Right hindlimb (tissue), 1 donor: ENCODE measurements at places on chromosomes 2 and 18.
A peak's percentile ranks its signal among the peaks of the same experiment; 100 is the strongest.

- DNase-seq = no peak
Measured at GRCh38 chr2:191171286-191171685, 20.5 kb upstream of the STAT4 start.

- DNase-seq = peak; percentile 7
Measured at GRCh38 chr2:23622466-23622865, 237.5 kb downstream of the KLHL29 start.

GRCh38 chr18:23143016-23143814 is 7.9 kb downstream of the CABLES1 start:
- peak; percentile 47 for DNase-seq

- DNase-seq = no peak
Measured at GRCh38 chr2:25374827-25375226, 33.1 kb upstream of the DNMT3A start.

DNA sequence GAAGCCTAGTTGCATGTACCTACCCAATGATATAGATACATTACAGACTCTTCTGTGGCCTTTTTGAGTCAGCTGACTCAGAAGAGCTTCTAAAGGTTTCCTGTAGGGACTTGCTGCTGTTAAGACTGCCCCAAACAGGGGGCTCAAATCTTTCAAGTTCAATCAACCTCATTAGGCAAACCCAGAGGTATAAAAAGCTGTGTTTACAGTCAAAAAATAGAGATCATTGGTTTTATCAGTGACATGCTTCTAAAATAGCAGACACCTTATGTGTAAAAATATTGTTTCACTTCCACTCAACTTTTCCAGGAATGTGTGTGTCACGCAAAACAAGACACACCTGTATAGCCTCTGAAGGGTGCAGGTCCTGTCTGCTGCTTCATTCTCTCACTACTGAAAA is 624.3 kb upstream of the FANCL start:
- no peak for DNase-seq

DNA sequence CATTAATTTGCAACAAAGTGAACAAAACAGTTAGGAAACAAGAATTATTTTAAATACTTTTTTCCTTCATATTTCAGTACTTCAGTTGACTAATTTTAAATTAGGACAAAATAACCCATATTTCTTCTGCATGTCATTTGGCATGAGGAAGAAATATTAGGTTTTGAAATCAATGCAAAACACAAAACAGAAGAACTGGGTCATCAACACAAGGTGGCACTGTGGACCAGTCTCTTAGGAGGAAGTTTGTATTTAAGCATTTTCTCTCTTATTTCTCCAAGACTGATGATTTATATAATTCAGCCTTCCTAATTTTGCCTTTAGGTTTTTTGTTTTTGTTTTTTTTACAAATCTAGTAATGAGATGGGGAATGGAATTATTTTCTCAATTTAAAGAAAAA is 352.8 kb upstream of the KCNH7 start:
- no peak for DNase-seq

- no peak for DNase-seq
Measured at GRCh38 chr2:151020411-151020810, 241.3 kb downstream of the RBM43 start.

GRCh38 chr2:68837861-68838341 is 33.3 kb downstream of the BMP10 start:
- no peak for DNase-seq

- DNase-seq = no peak
Measured at GRCh38 chr2:44510246-44510645, 148.5 kb downstream of the CAMKMT start.

DNA sequence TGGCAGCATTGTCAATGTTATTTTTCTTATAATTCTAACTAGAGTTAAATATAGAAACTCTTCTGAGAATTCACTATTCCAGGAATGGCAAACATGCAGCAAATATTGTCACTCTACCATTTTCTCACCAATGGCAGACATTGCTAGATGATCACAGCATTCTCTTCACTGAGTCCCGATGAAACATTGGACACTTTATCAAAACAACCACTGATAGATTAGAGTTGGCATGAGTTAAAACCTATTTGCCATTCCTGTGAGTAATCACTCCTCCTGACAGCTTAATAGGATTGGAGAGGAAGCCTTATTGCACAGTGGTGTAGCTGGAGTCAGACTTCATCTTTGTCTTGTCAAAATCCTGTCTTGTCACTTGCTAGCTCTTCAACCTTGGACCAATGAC is 163.9 kb upstream of the THUMPD2 start:
- DNase-seq = no peak

- no peak for DNase-seq
Measured at GRCh38 chr2:3986063-3986462, 282.7 kb downstream of the DCDC2C start.

DNA sequence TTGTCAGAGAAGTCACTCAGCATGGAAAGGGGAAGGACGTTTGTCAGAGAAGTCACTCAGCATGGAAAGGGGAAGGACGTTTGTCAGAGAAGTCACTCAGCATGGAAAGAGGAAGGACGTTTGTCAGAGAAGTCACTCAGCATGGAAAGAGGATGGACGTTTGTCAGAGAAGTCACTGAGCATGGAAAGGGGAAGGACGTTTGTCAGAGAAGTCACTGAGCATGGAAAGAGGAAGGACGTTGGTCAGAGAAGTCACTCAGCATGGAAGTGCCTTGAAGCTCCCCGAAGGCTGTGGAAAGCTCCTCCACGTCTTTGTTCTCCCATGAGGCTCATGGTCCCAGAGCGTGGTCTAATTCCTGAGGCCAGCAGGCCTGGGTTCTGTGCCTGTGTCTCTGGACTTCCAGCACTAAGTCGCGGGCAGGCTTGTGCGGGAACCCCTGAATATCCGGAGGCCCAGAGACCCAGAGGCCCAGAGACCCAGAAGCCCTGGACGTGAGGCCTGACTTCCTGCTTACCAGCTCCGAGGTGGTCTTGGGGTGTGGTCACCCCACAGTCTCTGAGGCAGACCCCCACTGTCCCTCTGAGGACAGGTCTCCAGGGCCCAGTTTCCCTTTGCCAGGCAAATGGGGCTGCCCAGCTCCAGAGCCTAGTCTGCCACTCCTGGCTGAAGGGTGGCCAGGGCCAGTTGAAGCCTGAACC is 70.4 kb upstream of the TWIST2 start:
- DNase-seq = no peak

GRCh38 chr2:16325976-16326510 is 339.6 kb downstream of the CYRIA start:
- DNase-seq = no peak

DNA sequence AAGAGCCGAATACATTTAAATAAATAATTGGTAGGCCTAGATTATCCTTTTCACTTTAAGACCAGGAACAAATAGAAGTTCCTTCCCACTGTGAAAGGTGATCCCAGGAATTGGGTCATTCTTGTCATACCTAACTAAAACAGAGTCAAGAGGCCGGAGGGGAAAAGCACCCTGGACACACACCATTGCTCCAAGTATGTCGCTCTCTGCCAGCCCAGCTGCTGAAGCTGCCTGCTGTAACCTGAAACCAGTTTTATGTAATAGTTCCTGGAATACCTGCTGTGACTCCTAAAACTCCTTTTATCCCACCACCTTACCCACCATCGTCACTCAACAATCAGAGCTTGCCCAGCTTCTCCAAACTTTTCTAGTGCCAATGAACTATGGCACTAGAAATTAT is 217.1 kb downstream of the PTPRM start:
- no peak for DNase-seq

- DNase-seq = no peak
Measured at GRCh38 chr18:75037689-75037955, 171.3 kb downstream of the PTGR3 start.

DNA sequence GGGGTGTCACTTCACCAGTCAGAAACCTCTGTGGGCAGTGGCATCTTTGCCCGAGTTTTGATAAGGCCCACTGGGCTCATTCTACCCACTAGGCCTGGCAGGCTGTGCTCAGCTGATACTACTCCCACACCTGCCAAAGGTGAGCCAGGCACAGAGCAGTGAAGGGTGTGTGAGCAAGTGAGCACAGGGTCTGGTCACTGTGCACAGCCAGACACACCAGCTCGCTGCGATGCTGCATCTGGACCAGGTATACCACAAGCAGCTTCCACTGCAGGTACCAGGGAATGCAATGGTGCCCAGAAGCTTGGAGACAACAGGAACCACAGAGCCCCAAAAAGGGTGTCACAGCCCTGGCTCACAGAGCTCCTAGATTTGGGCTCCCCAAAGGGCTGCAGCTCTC is 40.6 kb upstream of the CBLN2 start:
- DNase-seq = no peak

DNA sequence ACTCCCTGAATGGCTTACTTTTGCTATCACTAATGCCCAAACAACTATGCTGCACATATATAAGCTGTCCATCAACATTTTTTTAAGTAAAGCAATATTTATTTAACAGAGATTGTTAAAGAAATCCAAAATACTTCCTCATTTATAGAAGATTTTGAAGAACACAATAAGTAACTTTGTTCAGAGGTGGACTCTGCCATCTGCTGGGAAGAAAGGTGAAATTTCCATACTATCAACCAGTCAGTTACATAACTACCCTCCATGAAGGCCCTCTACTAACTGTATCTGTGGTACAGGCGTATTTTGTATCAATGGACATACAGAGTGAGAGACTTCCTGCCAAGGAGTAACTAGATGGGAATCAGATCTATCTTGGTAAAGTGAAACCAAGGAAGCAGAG is 106.0 kb downstream of the DTNB start:
- no peak for DNase-seq

GRCh38 chr2:69033461-69034095 is 20.6 kb downstream of the ANTXR1 start:
- DNase-seq = no peak

DNA sequence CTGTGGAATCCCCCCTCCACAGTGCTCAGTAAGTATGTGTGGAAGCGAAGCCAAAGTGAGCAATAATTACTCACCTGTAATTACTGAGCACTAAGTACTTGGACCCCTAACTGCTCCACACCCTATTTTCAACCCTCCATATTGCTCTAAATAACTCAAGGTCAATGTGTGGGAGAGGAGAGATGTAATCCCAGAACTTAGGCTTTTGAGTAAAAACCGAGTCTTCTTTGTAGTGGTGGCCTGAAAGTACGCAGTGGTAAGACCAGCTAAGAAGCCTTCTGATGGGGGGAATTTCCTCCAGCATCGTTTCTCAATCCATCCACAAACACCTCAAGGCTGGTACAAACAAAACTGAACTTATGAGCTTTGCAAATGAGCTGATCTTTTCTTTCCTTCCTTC is 551.6 kb downstream of the ZEB2 start:
- no peak for DNase-seq

- DNase-seq = no peak
Measured at GRCh38 chr18:2522112-2522511, 49.2 kb downstream of the METTL4 start.

GRCh38 chr2:70440621-70441020 is 113.0 kb downstream of the TGFA start:
- DNase-seq = no peak

GRCh38 chr2:26567534-26567933 is 73.6 kb downstream of the CIB4 start:
- DNase-seq = peak; percentile 3

GRCh38 chr2:29755829-29756228 is 165.6 kb downstream of the ALK start:
- no peak for DNase-seq

- no peak for DNase-seq
Measured at GRCh38 chr2:50333529-50334228, 698.3 kb downstream of the NRXN1 start.

- DNase-seq = no peak
Measured at GRCh38 chr18:34598120-34598635, 111.9 kb upstream of the DTNA start.

DNA sequence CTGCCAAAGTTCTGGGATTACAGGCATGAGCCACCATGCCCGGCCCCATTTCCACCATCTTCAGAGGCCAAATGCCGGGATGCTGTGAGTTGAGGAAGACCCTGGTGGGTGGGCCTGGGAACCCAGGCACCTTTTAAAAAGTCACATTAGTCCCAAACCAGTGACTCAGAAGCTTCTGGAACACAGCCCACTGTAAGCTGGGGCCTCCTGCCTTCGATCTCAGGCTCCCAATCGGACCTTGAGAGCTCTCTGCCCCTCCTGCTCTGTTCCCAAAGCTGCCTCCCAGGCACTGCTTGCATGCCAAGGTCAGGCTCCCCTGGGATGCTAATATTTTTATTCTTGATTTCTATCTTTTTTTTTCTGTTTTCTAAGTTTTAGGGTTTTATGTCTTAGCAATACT is 4.2 kb downstream of the ADCY3 start:
- DNase-seq = no peak

- DNase-seq = no peak
Measured at GRCh38 chr2:46831869-46832265, 83.7 kb downstream of the MCFD2 start.

GRCh38 chr2:172639823-172640222 is 83.9 kb downstream of the PDK1 start:
- DNase-seq = no peak

DNA sequence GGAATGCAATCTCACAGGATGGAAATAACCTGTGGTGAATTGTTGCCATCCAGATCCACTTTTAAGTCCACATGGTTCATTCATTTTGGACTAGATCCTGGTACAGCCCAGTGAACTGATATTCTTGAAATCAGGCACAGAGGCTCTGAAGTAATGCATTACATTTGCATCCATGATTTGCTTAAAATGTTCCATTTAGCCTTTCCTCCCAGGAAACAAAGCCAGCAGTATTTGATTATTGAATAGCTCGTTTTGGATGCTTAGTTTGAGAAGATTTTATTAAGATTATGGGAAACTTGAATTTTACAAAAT is 995.8 kb upstream of the CDH2 start:
- DNase-seq = no peak

- DNase-seq = no peak
Measured at GRCh38 chr18:48605408-48605845, 66.6 kb downstream of the CTIF start.
